ENCODE measurements at places on chromosomes 13 and 19.

GRCh38 chr13:64855506-64855905, 2374.6 kb downstream of the PCDH9 start:
- DNase-seq, result no peak

GRCh38 chr13:88617176-88617575, 946.0 kb downstream of the SLITRK5 start:
- DNase-seq, result no peak

DNA sequence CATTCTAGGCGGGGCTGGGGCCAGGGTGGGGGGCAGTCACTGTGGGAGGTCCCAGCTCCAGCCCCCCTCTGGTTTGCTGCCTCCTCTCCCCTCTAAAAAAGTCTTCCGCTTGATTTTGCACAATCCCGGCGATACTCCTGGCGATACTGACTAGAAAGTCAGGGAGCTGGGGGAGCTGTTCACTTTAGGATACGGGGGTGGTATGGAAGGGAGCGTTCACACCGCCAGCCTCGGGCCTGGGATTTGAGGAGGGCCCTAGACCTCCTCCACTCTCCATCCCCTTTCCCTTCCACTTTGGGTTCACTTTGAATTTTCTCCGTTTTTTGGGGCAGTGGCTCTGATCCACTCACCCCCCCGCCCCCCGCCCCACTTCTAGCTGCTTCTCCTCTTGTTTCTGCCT, 35.0 kb downstream of the KEAP1 start:
- DNase-seq, result peak; percentile 23

GRCh38 chr13:75195495-75196146, 286.3 kb downstream of the TBC1D4 start:
- DNase-seq, result no peak

- no peak for DNase-seq
Observed at GRCh38 chr13:112194579-112194978, 127.6 kb downstream of the SOX1 start.

GRCh38 chr13:33199289-33199850, 86.2 kb downstream of the STARD13 start:
- DNase-seq, result no peak

DNA sequence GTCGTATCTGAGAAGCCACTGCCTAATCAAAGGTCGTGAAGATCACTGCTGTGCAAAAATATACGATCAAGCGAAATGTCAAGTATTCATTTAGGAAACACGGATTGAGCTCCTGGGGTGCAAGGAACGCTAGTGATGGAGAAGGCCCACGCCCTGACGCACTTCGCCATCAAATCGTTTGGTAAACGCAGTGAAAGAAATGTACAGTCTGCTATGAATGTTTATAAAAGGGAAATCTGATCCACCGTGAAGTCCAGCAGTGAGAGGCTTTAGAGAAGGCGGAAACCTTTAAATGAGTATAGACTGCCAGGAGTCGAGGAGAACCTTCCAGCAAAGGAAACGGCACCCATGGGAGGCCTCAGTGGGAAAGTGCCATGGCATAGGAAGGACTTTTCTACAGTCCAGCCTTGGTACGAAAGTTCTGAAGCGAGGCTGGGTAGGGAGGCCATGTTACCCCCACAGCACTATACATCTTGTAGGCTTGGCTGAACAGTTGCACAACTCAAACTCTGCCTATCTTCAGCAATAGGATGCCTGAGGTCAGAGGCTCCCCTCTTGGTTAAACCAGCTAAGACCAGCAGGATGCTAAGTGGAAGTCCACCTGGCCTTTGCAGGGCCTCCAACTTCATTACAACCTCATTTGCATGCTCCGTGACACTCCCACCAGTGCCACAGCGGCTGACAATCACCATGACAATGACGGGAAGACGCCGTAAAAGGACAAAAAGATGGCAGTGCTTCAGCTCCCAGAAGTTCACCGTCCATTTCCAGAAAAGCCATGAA, 20.4 kb downstream of the PCID2 start:
- DNase-seq, result no peak

- DNase-seq, result peak; percentile 4
Observed at GRCh38 chr19:54133957-54134590, 3.5 kb upstream of the CNOT3 start.

All from Right ventricle myocardium inferior (tissue), 1 donor.